ENCODE measurements at places on chromosomes 5 and 9.

GRCh38 chr9:21751998-21752397, 50.4 kb upstream of the MTAP start:
- DNase-seq, result no peak

GRCh38 chr9:136193127-136193890, 11.6 kb downstream of the LHX3 start:
- DNase-seq, result no peak

- no peak for DNase-seq
Measured at GRCh38 chr9:3874449-3875360, 348.9 kb upstream of the RFX3 start.

- DNase-seq, result peak; percentile 83
Measured at GRCh38 chr9:21392270-21392669, 7.1 kb upstream of the IFNA2 start.

DNA sequence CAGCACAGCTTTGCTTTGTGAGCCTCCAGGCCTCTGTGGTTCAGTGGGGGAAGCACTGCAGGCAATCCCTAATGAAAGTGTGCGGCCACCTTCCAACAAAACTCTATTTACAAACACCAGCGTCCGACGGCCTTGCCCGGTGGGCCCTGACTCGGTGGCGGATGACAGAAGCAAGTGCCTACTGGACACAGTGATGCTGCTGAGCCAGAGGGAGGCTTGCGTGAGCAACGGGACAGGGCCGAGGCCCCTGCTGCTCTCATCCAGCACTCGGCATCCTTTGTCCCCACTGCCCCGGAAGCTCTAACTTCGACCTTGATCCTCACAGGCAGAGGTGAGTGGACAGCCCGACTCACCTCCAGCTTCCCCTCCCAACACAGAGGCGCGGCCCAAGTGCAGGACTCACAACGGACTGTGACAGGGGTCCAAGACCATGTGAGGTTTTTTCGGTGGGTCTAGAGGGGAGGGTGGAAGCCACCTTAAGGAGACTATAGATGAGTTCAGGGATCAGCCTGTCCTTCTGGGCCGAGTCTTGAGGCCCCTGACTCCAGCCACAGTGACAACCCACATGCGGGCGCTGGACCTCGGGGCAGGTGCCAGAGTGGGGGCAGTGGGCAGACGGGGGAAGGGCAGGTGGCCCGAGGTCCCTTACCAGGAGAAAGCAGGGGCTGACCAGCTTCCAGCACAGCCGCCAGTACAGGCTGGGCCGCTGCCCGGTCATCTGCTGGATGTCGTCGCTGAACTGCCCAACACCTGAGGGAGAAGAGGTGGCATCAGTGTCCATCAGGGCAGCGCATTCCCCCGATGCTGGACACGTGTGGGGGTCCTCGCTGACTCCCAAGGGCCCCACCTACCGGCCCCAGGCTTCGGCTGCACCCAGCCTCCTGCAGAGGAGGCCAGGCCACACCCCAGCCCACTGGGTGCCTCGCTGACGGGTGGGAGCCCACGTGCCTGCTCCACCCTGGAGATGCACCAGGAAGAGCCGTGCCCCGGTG, 39.4 kb downstream of the SLC6A3 start:
- no peak for DNase-seq
